ENCODE measurements at places on chromosomes 6 and 20. TPM values are rescaled to one million over a fixed set of nuclear protein-coding genes. Genes with fewer than 3 reads are reported as not detected.

Gene LRRC1
- 25.0 TPM for polyA plus RNA-seq

Gene WFDC12
- not detected for polyA plus RNA-seq

Gene SLC22A2
- polyA plus RNA-seq, result 16.8 TPM

Gene CABLES2
- polyA plus RNA-seq, result 9.4 TPM

Gene NT5DC1
- polyA plus RNA-seq, result 45.2 TPM

DNA sequence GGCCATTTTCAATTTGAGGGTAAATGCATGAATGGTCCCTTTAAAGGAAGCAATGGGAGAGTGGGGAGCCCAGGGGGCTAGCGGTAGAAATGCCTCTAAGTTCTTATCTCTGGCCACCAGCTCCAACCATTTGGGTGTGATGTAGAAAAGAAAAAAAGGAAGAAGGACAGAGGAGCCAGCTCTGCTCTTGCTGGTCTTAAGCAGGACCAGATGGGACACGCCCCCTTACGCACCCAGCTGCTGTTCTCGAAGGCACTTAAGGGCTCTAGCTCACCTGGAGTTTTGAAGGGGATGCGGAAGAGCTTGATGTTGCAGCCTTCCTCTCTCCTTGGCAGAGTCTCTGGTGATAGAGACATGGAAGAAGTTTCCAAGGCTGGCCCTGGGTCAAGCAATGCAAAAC lies 59.5 kb upstream of the RNF144B start:
- DNase-seq, result no peak

- no peak for DNase-seq
These were observed 277.6 kb downstream of the CLIC5 start for GRCh38 chr6:45738057-45738455.

- DNase-seq, result no peak
These were observed 228.6 kb downstream of the FNDC1 start for GRCh38 chr6:159397753-159398152.

GRCh38 chr6:139597771-139598755 lies 223.6 kb upstream of the CITED2 start:
- DNase-seq, result no peak

- no peak for DNase-seq
These were observed 230.1 kb downstream of the PREX1 start for GRCh38 chr20:48597521-48598302.
